GM04503 (cell line): ENCODE measurements at places on chromosomes 16 and 17.

DNA sequence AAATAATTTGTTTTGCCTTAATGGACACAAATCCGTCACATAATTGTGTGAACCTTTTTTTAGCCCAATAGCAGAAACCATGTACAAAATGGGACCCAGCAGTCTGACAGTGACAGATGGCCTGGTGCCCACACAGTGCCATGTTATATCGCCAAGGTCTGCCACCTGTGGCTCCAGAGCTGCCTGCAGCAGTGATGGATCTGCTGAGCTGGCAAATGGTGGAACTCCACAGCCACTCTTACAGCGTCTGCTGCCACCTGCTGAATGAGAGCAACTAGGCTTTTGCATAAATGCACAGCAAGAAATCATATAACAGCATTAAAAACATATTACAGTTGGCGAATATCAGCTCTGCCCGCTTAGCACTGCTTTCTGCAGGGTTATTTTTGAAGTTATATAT, 59.4 kb downstream of the NUP93 start:
- no peak for DNase-seq

DNA sequence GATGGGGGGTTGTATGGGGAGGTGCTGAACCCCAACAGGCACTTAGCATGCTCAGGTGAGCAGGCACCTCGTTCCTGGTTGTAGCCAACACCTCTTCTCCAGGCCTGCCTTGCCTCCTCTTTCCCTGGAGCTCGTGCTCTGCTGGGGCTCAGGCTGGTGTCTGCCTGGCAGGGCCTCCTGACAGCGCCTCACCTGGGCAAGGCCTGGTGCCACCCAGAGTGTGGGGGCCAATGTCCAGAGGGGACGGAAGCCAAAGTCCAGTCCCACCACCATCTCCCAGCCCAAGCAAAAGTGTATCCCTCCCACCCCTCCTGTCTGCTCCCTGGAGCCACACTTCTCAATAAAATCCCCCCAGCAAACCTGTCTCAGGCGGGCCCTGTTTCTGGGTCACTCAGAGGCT, 304.2 kb upstream of the TNRC6C start:
- DNase-seq: no peak

DNA sequence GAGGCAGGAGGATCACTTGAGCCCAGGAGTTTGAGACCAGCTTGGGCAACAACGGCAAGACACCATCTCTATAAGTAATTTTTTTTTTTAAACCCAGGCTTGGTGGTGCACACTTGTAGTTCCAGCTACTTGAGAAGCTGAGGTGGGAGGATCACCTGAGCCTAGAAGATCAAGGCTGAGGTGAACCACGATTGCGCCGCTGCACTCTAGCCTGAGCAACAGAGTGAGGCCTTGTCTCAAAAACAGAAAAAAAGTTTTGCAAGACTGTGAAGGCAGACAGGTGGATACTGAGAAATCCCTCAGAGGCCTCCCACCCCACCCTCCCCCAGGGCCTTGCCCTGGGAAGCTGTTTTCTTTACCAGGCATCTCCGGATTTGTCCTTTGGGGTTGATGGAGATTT, 125.4 kb downstream of the MGAT5B start:
- DNase-seq: no peak

GRCh38 chr17:59388069-59388556, 56.7 kb downstream of the YPEL2 start:
- DNase-seq: no peak

DNA sequence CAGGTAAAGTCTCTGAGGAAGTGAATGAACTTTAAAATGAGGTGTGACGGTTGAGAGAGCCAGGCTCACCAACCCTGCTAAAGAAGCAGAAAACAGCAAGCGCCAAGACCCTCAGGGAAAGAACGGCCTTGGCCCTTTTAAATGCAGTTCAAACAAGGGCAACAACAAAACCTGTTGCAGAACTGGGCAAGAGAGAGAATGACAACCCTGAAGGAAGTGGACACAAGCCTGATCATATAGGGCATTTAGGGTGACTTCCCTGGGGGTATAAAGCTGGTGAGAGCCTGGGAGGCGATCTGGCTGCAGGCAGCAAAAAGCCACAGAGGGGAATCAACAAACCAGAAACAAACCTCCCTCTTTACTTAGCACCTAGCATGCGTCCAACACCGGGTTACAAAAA, 1.0 kb downstream of the CPPED1 start:
- no peak for DNase-seq

DNA sequence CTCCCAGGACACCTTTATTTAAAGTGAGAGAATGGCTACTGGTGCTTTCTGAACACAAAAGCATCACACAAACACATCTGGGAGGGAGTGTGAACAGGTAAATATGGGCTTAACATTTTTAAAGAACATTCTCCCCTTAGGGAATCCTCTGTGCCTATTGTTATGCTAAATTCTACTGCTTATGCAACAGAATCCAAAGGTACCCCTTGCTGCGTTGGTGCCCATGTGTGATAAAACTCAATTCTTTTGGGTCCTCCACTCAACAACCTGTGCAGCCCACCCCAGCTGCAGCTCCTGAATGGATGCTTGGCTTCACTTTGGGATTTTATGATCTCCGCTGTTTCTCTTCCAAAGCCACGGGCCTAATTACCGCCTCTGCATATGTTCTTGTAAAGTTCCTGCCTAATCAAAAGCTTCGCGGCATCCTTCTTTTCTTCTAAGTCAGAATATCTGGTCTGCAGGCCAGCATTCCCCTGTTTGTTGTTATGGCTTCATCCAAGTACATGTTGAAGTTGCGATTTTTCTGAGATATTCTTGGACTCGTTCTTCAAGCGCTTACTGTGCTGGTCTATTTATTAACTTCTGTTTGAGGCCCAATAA, 23.9 kb downstream of the RHBDL3 start:
- DNase-seq: no peak

GRCh38 chr16:75333721-75334163, 82.3 kb upstream of the BCAR1 start:
- DNase-seq: no peak

DNA sequence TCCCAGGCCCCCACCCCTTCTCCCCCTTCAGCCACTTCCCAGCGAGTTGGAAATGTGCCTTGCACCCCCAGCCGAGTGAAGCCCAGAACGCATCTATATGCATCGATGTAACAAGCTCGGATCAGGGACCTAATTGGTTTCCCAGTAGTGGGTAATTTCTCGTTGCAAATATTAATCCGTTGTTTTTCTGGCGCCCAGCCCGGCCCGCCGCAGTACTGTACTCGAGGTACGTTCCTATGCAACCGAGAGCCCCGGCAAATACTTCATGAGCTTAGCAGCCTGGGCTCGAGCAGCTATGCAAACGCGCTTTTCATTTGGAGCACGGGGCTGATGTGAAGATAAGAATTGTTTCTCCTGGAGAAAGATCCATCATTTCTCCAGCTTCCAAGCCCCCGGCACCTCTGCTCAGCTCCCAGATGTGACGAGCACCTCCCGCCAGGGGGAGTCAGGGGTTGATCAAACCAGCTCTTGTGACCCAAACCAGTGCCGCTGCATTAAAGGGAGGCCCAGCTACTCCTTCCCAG, 229.8 kb downstream of the KATNIP start:
- DNase-seq: no peak

GRCh38 chr17:50149091-50149416, 1.4 kb downstream of the PPP1R9B start:
- DNase-seq: no peak

DNA sequence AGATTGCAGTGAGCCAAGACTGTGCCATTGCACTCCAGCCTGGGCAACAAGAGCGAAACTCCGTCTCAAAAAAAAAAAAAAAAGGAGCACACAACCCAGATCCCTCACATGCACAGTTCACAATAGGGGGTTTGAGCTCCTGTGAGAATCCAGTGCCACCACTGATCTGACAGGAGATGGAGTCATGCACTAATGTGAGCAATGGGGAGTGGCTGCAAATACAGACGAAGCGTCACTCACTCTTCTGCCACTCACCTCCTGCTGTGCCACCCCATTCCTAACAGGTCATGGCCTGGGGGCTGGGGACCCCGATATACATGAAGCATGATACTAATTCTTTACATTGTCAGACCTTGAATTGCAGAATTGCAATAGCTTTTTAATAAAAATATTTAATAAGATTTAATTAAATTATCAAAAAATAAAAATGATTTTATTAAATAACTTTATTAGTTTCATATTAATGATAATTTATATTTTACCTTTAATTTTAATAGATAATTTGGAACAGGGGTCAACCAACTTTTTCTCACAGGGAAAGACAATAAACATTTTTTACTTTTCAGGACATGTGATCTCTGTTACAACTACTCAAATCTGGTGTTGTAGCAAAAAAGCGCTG, 171.4 kb downstream of the COPRS start:
- DNase-seq: no peak

- no peak for DNase-seq
Observed at GRCh38 chr17:61627658-61628057, 36.6 kb upstream of the NACA2 start.

- no peak for DNase-seq
Observed at GRCh38 chr16:81549547-81550431, 105.2 kb downstream of the CMIP start.

GRCh38 chr16:87271256-87271655, 45.9 kb downstream of the C16orf95 start:
- no peak for DNase-seq

DNA sequence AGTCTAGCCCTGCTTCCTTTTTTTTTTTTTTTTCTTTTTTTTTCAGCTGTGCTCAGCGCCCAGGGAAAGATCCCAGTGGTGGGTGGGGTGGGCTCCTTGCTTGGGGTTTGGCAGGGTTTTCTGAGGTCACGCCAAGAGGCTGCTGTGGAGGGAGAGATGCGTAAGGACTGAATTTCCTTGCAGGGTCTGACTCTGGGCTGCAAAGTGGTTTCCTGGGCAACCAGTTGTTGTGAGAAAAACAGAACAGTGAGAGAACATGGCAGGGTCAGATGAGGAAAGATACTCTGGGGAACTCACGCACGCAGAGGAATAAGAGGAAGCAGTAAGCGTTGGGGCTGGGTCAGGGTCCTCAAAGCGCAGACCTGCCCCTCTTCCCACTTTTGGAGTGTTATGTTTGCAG, 119.5 kb downstream of the IRF8 start:
- no peak for DNase-seq

DNA sequence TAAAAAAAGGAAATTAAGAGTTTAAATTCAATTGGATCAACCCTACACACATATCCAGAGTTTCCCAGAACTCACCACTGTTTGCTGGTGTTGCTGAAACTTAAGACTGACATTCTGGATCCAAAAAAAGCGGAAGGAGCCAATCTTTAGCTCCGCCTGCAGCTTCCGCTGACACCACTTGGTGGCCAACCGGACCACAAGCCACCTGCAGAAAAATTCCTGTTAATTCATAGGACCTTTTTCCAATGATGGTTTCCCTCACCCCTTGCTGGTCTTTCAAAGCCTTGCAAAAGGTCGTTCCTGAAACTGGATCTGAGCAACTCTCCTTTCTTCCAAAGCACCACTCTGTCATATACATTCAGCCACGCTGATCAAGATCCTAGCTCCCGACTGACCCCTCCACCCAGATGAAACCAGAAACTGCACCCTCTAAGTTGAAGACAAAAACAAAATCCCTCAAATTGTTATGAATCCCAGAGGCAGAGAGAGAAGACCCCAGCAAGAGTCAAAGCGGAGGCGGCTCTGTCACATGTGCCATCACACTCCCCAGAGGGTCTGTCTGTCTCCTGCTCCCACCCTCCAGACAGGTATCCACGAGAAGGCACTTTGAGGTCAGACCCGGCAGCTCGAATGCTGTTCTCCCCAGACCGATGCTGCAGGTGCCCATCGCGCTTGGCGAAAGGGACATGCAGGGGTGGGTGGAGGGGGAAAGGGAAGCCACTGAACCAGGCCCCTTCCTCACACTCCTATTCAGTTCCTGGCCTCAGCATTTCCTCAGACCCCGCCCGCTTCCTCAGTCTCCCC, 773 bp downstream of the BLTP2 start:
- no peak for DNase-seq

GRCh38 chr17:9475101-9475658, 100.4 kb downstream of the STX8 start:
- DNase-seq: no peak

- DNase-seq: no peak
Observed at GRCh38 chr17:66255527-66255971, 26.3 kb upstream of the APOH start.

DNA sequence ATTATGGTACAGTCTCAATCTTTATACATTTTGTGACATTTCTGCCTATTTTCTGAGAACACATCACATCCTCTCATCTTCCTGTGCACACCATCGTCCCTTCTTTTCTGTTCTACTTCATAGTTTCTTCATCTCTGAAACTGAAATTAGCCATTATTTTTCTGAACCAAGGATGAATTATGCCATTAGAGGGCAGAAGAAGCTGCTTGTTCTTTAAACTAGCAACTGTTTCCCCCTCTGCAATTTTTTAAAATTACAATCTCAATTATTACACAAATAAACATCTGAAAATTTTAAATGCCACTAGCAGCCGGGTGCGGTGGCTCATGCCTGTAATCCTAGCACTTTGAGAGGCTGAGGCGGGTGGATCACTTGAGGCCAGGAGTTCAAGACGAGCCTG, 41.3 kb downstream of the RBBP6 start:
- DNase-seq: peak; percentile 18

GRCh38 chr17:61380217-61380835, 19.3 kb upstream of the TBX2 start:
- no peak for DNase-seq

DNA sequence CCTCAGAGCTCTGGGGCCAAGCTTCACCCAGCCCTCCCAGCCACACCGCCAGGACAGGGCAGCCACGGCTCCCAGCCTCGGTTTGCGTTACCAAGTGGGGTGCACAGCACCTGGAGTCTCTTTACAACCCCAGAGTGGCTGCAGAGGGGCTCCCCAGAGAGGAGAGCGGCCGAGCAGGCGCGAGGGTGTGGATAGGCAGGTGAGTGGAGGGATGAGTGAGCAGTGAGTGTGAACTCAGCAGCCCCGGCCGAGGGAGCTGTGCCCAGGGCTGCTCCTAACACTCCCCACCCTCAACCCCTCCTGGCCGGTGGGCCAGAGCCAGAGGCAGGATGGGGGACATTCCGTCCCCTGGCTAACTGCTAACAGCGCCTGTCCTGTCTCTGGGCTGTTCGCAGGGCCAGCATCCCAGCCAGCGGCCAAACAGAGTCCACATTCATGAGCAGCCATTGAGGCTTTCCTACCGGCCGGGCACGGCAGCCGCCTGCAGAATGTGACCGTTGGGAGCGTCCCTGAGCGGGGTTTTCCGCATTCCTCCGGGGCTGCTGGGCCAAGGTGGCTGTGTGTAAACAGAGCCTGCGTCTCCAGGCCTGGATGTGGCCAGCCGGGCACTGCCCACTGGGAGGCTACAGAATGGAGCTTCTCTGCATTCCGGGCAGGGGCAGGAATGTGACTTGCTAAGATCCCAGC, 5.3 kb downstream of the ZNF469 start:
- peak; percentile 41 for DNase-seq

DNA sequence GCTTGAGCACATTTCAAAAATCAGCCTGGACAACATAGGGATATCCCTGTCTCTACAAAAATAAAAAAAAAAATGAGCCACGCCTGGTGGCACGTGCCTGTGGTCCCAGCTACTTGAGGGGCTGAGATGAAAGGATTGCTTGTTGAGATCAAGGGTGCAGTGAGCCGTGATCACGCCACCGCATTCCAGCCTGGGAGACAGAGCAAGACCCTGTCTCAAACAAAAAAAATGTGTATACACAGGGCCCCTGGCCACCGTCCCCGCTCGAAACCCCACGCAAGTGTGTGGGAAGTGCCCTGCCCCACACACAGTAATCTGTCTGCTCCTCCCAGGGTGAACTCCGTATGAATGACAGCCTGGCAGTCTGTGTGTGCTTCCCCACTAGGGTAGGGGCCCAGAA, 93.0 kb upstream of the RPL38 start:
- no peak for DNase-seq
